Muscle of back (tissue), 13 donors: ENCODE measurements at places on chromosomes 1 and 21.

DNA sequence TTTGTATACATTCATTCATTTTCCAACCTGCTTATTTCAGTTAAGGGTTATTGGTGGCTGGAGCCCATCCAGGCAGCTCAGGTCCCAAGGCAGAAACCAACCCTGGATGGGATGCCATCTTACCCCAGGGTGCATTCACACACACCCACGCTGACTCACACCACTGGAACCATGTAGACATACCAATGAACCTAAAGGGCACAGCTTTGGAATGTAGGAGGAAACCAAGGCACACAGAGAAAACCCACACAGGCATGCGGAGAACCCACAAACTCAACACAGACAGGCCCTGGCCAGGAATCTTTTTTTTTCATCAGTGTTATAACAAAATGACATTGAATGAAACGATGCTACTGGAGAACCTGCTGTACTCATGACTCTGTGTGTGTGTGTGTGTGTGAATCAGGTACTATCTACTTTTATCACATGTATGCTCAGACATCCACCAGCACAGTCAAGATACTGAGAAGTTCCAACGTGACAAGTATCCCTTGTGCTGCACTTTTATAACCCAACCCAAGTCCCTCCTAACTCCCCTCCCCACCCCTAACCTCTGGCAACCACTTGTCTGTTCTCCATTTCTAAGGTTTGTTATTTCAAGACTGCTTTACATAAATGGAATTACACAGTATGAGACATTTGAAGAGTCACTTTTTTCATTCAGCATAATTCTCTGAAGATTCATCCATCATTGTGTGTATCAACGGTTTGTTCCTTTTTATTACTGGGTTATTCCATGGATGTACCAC, 286.8 kb upstream of the PLD5 start:
- no peak for DNase-seq

DNA sequence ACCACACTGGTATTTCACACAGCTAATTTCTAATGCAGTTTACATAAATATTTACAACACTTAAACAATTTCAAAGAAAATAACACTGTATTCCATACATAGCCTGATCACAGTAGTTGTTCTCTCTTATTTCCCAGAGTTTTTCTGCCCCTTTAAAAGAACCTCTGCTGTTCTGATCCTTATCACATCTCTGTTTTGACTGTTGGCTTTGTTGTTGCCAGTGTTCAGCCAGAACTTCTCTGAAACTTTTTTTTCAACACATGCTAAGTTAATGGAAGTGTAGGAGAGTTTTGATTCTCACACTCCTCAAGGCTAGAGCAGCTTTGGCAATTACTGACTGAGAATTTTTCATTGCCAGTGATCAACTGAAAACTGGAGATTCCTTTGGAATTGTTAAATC, 11.1 kb downstream of the SELE start:
- DNase-seq = no peak

DNA sequence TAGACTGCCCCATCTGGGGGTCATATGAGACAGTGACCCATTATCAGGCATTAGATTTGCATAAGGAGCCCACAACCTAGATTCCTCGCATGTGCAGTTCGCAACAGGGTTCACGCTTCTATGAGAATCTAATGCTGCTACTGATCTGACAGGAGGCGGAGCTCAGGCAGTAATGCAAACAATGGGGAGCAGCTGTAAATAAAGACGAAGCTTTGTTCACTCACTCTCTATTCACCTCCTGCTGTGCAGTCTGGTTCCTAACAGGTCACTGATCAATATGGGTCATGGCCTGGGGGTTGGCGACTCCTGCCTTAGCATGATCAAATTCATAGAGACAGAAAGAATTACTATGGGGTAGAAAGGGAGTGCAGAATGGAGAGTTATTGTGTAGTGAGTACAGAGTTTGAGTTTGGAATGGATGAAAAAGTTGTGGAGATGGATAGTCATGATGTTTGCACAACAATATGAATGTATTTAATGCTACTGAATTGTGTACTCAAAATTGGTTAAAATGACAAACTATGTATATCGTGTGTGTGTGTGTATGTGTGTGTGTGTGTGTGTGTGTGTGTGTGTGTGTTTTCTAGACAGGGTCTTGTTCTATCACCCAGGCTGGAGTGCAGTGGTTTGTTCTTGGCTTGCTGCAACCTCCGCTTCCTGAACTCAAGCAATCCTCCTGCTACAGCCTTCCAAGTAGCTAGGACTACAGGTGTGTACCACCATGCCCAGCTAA, 42.2 kb downstream of the BTF3L4 start:
- DNase-seq = no peak

DNA sequence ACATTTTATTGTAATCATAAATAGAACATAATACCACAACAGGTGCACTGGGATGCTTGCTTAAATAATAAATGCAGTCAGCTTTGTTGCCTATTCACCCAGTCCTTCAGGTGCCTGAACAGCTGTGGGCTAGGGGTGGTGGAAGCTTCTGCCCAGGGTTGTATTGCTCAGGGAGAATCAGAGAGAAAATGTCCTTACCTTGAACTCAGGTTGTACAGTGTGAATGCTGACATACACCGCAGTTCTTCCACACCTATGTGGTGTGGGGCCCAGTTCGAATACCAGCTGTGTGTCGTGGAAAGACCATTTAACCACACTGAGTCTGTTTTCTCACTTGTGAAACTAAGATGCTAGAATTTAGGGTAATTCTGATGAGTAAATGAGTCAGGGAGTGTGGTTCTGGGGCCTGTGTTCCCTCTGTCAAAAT, 115.7 kb upstream of the ATP1A1 start:
- no peak for DNase-seq

- no peak for DNase-seq
Observed at GRCh38 chr1:233427907-233428306, 100.4 kb downstream of the MAP3K21 start.

GRCh38 chr1:211734359-211734758, 58.9 kb upstream of the NEK2 start:
- no peak for DNase-seq

DNA sequence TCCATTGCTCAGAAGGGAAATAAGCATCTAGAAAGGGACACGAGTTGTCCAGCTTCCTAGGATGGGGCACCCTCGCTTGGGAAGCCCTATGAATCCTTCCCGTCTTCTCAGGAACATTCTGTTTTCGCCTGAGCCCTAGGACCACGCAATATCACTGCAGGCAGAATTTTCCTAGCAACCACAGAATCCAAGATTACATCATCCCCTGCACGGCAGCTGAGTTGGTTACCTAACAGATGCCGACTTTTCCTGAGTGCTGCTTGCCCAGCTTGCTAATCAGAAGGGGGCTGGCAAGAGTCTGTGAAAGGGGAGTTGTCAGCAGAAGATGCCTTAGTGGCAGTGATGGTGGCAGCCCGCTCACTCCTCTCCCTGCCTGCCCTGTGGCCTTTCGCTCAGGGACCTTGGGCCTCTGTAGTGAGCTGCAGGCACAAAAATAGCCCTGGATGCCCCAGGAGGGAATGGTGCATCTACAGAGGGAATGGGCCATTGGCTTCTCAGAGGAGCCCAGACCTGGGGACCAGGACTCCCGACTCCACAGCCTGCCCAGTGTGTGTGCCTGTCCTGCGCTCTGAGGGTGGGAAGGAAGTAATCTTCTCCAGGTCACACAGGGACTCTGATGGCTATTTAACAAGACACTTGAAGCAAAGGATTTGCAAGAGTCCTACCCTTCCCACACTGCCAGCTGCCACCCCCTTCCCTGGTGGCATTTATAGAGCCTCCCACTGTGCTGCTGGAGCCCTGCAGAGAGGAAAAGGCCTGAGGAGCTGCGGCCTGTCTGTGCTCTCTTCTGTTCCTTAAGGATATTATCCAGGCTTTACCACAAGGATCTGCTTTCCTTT, 28.9 kb upstream of the CLSTN1 start:
- DNase-seq = no peak

DNA sequence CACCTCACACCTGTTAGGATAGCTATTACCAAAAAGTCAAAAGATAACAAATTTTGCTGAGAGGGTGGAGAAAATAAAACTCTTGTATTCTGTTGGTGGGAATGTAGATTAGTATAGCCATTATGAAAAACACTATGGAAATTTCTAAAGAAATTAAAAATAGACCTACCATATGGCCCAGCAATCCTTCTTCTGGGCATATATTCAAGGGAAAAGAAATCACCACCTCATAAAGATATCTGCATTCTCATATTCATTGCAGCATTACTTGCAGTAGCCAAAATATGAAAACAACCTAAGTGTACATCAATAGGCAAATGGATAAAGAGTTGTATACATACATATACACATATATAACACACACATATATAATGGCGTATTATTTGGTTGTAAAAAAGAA, 791.6 kb upstream of the RGS18 start:
- DNase-seq = no peak

DNA sequence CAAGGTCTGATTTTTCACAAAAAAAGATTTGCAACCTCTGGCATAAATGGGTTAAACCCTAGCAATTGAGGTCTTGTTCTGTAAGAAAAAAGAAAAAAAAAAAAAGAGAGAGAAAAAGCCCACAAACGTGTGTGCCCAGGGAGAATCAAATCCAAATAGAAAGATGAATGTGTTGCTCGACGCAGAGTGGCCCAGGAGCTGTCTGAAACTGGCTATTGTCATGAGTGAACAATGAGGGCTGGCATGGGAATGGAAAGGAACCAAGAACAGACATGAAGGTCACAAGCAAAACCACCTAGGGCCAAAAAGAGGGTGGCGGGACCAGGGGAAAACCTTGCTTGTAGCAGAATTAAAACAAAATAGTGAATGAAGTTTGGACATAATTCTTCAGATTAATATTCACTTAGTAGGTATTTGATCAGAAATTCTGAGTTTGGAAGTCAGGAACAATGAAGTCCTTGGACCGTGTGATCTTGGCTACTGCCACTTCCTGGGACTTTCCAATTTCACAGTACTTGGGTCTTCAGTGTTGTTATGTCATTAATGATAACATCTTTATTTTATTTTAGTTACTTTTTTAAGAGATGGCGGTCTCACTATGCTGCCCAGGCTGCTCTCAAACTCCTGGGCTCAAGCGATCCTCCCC, 3.1 kb downstream of the ENO1 start:
- DNase-seq = no peak

DNA sequence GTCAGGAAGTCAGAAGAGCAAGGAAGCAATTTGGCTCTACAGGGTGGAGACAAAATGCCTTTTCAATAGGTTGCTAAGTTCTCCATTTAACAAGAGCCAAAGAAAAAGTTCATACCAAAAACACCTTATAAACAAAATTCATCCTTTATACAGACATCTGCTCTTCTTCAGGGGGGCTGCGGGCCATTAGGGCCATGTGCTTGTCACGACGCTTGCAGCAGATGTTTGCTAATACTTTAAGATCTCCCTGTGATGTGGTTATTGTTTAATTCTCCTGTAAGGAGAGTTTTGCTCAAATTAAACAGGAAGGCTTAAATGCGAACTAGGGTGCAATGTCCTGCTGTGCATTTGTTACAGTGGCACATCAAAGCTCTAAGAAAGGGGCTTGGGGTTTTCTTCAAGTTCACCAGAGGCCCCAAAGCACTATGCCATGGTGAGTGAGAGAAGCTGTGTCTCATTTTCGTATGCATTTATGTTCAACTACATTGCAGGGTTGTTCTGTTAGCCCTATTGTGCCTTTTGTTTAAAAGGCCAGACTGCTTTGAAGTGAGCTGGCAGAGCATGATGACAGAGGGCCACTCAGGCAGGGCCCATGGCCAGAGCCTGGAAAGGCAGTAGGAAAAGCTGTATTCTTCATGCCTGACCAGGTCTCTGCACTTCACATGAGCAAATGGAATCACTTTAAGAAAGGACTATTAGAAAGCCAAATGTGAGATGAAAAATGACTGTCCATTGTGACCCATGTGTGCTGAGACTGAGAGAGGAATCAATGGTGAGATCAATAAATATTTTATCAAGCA, 24.8 kb upstream of the NTPCR start:
- DNase-seq = no peak

GRCh38 chr21:27817902-27818623, 851.2 kb upstream of the ADAMTS5 start:
- DNase-seq = no peak

DNA sequence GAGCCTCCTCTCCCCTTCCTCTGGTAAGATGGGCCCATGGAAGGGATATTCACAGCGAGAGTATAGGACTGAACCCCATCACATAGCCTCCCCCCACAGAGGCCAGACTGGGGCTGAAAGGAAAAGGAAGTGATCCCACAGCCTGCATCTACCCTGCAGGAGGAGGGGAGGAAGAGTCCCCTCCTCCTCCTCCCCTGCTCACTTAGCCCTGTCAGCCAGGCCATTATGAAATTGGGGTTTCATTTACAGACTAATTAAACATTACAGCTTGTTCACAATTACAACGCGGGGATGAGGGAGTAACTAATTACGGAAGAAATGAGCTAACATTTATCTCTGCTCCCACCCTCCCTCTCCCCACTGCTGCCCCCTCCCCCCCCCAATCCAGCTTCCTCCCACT, 25.4 kb downstream of the DMAP1 start:
- no peak for DNase-seq

DNA sequence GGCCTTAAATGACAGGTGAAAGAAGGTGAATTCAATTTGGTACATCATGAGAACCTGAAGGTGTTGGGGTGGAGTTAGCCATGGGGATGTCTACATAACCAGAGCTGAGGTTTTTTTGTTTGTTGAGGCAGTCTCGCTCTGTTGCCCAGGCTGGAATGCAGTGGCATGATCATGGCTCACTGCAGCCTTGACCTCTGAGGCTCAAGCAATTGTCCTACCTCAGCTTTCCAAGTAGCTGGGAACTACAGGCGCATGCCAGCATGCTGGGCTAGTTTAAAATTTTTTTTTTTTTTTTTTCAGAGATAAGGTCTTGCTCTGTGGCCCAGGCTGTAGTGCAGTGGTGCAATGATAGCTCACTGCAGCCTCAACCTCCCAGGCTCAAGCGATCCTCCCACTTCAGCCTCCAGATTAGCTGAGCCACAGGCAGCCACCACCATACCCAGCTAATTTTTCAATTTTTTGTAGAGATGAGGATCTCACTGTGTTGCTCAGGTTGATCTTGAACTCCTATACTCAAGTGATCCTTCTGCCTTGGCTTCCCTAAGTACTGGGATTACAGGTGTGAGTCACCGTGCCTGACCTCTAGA, 1.9 kb upstream of the MPZ start:
- no peak for DNase-seq

GRCh38 chr1:21546122-21546825, 37.1 kb downstream of the ALPL start:
- no peak for DNase-seq

- no peak for DNase-seq
Observed at GRCh38 chr1:82116105-82116504, 315.4 kb downstream of the ADGRL2 start.

DNA sequence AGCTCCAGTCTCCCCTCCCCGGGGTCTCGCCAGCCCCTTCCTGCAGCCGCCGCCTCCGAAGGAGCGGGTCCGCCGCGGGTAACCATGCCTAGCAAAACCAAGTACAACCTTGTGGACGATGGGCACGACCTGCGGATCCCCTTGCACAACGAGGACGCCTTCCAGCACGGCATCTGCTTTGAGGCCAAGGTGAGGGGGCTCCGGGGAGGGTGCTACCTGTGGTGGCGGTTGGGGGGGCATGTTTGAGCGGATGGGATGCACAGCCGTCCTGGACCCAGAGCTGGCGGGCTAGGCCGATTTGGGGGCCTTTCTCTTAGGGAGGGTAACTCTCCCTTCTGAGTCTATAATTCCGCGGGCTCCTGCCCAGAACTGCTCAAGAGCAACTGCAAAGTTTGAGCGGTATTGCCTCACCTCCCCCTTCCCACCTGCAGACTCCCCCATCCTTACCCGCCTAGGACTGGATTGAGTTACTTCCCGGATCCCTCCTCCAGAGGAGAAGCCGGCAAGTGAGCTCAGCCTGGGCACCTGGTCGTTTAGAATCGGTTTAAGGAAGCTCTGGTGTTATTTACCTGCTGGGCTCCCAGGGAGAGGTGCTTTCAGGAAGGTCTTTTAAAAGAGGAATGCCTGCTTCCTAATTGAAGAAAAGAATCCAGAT, 730 bp downstream of the NOS1AP start:
- DNase-seq = no peak
